Nucleus accumbens (tissue), 56 donors: ENCODE measurements at places on chromosomes 5 and 9.

GRCh38 chr9:89538871-89539270, 41.0 kb upstream of the SEMA4D start:
- DNase-seq, result no peak

DNA sequence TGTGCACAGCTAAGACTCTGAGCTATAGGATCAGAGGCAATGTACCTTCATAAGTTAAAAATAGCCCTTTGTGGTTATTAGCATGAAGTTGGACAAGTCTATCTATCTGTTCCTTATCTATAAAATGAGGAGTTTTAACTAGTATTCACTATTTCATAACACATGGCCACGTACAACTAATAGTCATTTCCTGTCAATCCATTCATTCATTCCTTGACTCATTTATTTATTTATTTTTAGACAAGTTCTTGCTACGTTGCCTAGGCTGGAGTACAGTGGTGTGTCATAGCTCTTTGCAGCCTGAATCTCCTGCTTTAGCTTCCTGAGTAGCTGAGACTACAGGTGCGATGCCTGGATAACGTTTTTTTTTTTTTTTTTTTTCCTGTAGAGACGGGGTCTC, 92.1 kb downstream of the NR3C1 start:
- DNase-seq, result no peak

- DNase-seq, result no peak
These were observed 184.3 kb downstream of the ARHGAP26 start for GRCh38 chr5:142954455-142954854.

DNA sequence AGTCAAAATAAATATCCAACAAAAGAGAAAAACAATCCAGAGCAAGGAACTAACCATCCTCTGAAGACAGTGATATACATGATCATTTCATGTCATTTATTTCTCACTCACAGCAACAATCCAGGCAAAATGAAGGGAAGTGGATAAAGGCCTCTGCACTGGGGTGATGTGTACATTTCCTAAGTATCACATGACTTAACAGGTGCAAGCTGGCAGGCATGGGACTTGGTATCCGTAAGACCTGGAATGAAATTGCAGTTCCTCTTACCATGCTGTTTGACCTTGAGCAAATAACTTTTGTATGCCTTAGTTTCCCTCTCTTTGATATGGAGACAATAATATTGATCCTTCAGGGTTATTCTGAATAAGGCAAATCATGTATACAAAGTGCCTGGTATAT, 77.6 kb downstream of the PRLR start:
- DNase-seq, result no peak

DNA sequence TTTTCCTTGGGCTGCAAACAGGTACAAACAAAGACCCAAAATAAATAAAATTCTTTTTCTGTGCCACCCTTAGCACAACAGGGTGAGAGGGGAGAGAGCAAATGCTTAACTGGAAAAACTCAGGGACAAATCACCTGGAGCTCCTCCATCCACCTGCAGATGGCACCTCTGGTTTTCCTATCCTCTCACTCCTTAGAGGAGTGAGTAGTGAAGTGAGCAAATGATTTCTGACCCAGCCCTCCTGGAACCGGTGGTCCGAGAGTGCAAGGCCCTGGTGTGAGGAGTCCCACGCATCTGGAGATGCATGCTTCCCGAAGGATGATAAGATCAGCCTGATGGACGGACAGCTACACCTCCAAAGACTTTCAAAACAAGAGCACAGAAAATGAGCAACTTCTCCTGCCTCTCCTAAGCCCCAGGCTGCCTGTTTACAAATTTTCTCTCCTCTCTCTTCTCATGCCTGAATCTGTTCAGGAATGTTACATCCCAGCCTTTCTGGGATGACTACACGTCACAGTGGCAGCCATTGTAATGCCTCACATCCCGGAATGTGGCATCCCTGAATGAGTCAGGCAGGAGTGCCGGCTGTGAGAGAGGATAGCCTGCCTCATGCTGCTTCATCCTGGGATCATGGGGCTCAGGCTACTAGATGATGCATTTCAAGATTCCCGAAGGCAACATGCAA, 86.4 kb downstream of the ADRB2 start:
- no peak for DNase-seq

DNA sequence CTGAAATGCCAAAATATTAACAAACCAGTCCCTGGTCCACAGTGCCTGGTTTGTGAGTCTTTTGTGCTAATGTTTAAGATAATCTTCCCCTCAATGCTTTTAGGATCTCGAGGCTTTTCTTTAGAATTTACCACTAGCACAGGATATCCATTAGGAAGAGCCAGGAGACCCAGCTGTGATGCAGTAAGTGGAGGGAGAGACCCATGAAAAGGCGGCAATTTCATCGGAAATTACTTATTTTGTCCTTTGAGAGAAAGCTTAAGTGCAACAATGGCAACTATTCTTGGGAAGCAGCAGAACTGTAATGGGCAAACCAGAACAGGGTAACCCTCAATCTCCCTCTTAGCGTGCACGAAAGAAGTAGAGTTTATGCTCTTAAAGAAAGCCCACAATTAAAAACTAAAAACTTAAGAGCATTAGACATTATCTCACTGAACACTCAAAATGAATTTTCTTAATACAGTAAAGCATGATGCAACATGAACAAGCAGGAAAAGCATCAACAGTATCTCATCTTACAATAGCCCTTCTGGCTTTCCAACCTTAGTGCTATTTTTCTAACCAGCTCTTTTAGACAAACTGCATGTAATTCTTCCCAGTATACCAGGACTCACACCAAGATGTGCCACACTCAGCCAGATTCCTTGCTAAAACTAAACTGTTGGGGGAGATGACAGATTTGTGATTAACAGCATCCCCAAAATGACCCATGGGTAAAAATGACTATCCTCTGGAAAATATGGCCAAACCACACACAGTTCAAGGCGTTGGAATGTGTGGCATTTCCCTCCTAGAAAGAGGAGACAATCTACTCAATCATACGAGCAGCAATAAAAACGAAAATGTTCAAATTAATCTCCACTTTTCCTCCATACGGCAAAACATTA, 36.4 kb downstream of the PWWP2A start:
- no peak for DNase-seq

GRCh38 chr9:101912698-101913097, 174.3 kb upstream of the GRIN3A start:
- no peak for DNase-seq

- DNase-seq, result no peak
These were observed 3.4 kb downstream of the SMIM3 start for GRCh38 chr5:150781706-150782614.

- no peak for DNase-seq
These were observed 13.0 kb downstream of the GSN start for GRCh38 chr9:121280715-121281613.

DNA sequence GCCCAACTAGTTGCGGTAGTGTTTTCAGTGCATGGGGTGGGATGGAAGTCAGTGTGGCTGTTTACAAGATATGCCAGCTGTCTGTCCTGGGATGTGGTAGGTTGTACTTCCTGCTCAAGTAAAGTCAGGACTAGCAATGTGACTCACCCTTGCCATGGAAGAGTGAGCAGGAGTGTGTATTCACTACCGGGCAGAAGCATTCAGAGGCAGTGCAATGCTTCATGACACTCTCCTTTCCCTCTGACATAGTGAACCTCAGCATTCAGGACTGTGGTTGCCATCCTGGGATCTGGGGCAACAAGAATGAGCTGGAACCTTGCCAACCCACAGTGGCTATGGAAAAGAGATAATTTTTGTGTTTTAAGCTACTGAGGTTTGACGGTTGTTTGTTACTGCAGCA, 68.9 kb downstream of the BOD1 start:
- DNase-seq, result no peak

DNA sequence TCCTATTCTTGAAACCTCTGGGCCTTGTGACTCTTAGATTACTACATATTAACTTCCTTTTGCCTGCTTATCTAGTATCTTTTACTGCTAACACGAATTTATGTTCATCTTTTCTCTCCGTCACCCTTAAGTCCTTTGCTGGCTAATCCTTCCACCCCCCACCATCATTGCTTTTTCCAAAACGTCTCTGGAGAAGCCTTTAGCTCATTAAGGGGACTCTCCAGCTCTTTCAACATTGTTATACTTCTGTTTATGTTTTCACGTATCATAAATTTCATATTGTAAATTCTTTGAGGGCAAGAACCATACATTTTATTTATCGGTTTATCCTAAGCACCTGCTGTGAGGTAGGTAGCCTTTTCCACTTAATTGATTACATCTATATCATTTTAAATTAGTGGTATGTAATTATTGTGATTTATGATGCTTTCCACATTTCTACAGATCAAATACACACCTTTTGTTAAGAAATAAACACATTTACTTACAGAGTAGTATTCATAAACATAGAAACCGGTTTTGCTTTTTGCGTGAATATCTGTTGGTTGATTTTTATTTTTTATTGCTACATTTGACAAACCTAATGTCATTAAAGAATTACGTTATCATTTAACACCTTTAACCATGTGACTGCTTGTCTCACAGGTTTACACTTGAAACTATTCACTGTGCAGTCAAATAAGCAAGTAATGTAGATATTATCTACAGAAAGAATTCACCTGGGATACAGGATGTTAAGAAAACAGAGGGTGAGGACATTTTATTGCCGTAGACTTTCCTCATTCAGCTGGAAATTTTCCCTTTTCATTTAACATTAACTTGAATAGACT, 15.4 kb upstream of the SNX2 start:
- DNase-seq, result no peak

GRCh38 chr5:54969242-54969641, 16.2 kb downstream of the ESM1 start:
- no peak for DNase-seq
